ENCODE measurements at places on chromosomes 1 and 21.

- DNase-seq, result peak; percentile 91
Measured at GRCh38 chr1:222310836-222311235, 237.1 kb downstream of the HHIPL2 start.

GRCh38 chr1:108107658-108108057 lies 92.5 kb downstream of the SLC25A24 start:
- peak; percentile 58 for DNase-seq

DNA sequence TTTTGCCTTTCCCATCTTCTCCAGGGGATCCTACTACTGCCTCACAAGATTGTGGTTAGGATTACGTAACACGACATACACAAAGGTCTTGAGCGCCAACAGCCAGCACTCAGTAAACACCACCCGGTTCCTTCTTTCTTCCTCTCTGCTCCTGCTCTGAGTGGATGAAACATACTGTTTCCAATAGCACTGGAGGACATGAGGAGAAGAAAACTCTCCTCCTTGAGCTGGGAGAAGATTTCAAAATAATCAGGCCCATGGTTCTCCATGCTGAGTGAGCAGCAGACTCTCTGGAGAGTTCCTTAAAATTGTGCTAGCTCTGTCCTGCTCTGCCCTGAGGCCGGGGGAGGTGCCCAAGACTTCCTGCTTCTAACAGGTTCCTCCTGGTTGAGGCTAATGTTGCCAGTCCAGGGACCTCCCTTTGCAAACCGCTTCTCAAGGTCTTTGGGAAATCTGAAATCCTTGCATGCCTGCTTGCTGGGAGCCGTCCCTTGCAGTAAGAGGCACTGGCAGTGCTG lies 29.4 kb upstream of the MX1 start:
- no peak for DNase-seq

DNA sequence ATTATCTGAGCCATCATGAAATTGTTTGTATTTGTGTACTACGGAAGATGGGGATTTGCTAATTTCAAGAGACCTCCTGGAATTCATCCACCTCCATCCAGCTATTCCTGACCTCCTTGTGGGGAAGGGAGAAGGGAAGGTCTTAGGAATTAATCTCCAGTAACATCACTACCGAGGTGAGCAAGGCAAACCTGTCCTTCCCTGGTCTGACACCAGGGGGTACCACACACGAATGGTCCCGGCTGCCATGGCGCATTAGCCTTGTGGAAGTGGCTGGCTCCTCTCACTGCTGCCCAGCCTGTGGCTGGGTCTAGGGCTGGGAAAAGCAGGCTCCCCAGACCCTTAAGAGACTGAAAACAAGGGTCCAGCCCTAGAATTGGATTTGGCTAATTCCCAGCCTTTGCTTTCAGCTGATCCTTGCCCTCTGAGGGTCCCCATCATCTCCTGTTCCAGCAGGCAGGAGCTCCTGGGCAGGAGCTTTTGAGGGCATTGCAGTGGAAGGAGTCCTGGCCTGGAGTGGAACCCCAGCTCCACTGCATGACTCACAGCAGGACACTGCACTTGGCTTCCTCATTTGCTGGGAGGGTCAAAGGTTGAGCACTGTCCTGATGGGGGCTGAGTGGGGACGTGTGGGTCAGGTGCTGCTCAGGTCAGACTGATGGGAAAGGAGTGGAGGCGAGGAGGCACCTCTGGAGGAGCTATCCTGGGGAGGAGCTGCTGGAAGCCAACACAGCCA lies 34.8 kb downstream of the RIMS3 start:
- DNase-seq, result no peak

- no peak for DNase-seq
Measured at GRCh38 chr1:173038875-173039554, 11.7 kb downstream of the TNFSF18 start.

GRCh38 chr21:41620982-41621381 lies 113.0 kb upstream of the TMPRSS2 start:
- DNase-seq, result no peak

GRCh38 chr21:39400173-39400572 lies 45.4 kb downstream of the LCA5L start:
- no peak for DNase-seq

DNA sequence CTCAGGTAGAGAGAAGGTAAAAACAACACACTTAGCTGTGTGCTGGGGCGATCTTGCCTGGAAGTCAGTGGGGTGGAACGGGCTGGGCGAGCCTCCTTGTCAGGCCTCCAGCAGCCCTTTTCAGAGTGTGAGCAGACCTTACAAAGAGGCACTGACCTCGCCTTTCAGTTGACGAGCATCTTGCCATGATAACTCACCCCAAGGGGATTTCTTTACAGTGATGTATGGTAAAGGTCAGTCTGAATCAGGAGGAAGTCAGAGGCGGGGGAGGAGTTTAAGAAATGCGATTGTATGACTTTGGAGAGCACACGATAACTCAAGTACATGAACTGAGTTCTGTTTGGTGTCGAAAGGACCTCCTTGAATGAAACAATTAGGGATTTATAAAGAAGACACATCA lies 326.5 kb upstream of the PROX1 start:
- DNase-seq, result no peak

- DNase-seq, result no peak
Measured at GRCh38 chr1:50637460-50637859, 214.2 kb upstream of the DMRTA2 start.

DNA sequence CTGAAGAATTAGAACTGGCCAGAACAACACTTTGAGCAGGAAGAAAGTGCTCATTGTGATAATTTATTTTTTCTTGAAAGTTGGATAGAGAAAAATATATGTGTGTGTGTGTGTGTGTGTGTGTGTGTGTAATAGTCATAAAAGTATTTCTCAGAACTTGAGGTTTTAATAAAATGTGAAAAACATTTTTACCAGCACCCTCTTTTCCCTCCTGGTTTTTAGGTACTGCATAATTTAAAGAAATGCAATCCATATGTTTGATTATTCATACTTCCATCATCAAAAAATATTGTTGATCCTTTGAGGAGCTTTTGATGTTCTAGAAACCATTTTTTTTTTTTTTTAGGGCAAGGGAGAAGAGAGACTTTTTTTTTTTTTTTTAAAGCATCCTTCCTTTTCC lies 66.8 kb upstream of the JUN start:
- no peak for DNase-seq

DNA sequence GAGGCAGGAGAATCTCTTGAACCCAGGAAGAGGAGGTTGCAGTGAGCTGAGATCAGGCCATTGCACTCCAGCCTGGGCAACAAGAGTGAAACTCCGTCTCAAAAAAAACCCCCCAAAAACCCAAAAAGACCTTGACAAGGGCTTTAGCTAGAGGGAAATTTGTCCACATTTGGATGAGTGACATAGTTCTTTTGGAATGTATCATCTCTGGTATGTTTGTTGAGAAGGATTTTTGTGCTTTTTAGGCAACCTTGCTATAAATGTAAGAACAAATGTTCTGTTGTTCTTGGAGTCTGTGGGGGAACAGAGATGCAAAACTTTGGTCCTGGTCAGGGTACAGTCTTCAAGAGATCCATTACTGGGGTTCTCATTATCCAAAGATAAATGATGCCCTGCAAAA lies 28.9 kb downstream of the INAVA start:
- peak; percentile 16 for DNase-seq

DNA sequence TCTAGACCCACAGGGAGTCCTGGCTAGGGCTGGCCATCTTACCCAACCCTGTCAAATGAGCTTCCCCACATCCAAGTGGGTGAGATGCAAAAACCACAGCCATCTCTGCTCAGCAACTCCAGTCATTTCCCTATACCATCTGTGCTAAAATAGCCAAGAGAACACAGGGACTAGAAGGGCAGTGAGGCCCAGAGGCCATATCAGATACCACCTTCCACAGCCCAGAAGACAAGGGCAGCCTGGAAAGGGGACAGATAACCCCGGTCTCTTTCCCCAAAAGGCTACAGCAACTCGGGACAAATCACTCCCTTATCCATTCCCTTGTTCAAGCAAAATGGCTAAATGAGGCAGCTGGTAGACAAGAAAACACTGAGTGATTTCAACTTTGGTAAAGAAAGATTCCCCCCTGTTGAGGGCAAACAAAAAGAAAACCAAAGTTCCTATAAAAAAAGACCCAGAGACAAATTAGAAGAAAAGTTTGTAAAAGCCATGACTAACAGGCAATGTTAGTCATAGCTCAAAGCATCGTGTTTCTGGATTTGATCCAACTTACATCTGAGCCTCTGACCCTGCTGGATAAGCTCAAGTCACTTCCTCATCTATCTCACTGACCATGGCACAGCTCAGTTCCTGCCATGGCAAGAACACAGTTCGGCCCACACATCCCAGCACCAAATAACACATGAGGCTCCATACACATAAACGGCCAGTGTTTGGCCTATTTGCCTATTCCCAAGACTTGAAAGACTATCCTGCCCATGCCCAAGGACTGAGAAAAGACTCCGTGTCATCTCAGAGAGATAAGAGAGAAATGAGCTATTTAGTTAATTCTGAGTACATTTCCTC lies 3.1 kb downstream of the LAMB3 start:
- peak; percentile 94 for DNase-seq

DNA sequence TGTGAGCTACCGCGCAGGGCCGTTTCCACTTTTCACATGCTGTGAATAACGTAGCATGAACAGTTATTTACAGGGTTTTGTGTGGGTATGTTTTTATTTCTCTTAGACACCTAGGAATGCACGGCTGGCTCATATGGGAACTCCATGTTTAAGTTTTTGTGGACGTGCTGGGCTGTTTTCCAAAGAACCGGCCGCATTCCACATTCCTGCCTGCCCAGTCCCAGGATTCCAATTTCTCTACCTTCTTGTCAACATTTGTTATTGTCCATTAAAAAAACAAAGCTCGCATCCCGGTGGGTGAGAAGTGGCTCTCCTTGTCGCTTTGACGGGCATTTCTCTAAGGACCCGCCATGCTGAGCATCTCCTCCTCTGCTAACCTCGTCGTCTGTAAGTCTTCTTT lies 47.1 kb upstream of the LRRC3 start:
- DNase-seq, result no peak

GRCh38 chr1:111463029-111463683 lies 10.6 kb upstream of the C1orf162 start:
- DNase-seq, result peak; percentile 97

DNA sequence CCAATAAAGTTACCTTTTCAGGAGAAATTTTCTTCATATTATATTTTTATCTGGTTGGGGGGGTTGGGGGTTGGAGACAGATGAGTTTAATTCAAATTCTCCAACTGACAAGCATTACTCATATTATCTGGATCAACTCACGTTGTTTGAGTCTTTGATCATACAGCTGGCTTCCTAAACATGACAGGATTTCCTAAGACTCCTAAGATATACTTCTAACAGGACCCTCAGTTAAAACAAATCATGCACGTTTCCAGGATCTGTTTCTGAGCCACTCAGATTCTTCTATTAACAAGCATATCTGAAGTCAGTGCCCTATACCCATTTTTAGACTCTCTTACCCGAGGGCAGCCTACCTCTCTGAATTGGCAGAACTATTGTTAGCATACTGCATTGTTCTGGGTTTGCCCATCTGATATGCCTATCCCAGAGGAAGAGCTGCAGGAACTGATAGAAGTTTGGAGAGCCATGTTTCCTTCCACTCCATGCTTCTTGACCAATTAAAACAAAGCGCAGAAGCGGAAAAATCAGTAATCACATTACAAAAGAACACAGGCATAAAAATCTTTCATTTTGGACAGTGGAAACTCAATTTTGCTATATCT lies 653.9 kb downstream of the LTN1 start:
- DNase-seq, result no peak

DNA sequence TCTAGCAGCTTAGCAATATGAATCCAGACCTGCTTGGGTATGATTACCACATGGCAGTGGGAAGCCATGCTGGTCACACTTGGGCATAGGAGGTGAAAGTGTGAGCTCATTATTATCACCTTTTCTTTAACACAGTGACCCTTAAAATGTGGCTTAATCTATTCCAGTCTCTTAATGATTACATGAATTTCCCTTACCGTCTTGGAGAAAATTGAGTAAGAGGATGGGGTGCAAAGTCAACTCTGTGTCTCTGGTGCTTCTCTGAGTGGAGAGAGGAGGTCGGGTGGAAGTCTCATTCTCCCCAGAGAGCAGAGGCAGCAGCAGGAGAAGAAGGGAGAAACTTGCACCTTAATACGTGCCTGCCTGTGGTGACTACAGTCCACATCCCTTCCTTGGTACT lies 91.3 kb downstream of the FGGY start:
- no peak for DNase-seq

DNA sequence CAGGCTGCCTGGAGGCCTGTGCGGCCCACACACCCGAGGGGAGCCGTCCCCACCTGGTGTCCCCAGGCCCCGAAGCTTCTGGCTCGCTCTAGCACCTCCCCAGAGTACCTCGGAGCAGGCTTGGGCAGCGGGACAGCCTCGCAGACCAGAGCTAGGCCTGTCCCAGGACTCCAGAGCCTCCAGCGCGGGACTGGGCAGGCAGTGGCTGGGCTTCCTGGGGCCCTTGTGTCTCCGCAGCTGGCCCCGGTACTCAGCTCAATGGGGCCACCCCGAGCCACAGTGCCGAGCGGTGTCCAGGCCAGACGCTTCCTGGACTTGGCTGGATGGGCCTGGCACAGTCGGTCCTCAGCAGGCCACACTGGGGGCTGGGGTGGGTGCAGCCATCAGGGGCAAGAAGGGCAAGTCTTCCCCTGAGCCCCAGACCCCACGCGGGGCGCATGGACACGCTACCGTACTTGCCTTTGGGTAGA lies 4.9 kb downstream of the SCNN1D start:
- DNase-seq, result no peak

- DNase-seq, result no peak
Measured at GRCh38 chr21:28224191-28224726, 768.4 kb downstream of the LTN1 start.

DNA sequence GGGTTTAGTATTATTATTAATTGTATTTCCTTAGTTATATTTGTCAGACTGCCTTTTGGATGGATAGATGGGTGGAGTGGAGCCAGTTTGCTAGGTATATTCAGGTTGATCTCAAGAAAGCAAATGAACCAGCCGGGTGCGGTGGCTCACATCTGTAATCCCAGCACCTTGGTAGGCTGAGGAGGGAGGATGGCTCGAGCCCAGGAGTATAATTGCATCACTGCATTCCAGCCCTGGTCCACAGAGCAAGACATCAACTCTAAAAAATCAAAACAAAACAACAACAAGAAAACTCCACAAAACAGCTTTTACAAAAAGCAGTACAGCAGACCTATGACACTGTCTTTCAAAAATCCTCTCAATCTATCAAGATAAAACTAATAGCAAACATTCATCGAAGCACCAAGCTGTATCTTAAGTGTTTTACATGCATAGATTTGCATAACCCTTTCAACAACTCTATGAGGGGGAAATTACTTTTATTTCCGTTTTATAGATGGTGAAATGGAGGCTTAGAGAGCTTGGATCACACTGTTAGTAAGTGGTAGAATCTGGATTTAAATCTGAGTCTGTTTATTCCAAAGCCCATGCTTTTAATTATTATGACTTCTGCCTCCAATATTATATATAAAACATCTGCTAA lies 25.5 kb downstream of the KMO start:
- no peak for DNase-seq

GRCh38 chr1:111592389-111593361 lies 26.9 kb upstream of the RAP1A start:
- DNase-seq, result peak; percentile 76

- DNase-seq, result no peak
Measured at GRCh38 chr1:79847700-79848099, 841.2 kb upstream of the ADGRL4 start.
